ENCODE measurements at places on chromosomes 3 and 15. TPM values are rescaled to one million over a fixed set of nuclear protein-coding genes. Genes with fewer than 3 reads are reported as not detected.

GRCh38 chr15:80191897-80192595, 39.2 kb downstream of the FAH start:
- DNase-seq: no peak

DNA sequence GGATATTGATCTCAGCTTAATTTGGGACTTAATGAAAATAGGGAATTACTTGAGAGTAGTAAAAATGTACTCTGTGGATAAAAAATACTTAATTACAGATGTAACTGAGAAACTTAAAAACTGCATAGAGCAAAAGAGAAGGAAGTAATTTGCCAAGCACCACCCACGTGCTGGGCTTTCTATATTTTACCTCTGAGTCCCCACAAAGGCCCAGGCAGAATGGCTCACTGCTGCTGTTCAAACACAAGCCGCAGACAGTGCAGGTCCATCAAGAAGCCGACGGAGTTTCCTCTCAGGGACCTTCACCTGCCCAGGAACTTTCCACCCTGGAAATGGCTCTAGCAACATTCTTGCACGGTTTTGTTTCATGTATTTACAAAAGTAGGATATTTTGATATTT, 77.2 kb upstream of the TRPM1 start:
- no peak for DNase-seq

Gene SNTN
- not detected for total RNA-seq

Gene PPARG
- total RNA-seq: 2.8 TPM

Gene SERINC4
- 0.20 TPM for total RNA-seq
